ENCODE measurements at places on chromosomes 3 and 15. TPM values are rescaled to one million over a fixed set of nuclear protein-coding genes. Genes with fewer than 3 reads are reported as not detected.

SLC35G2 gene
- 0.19 TPM for total RNA-seq

FMN1 gene
- total RNA-seq = 0.45 TPM

GRCh38 chr3:100957261-100957986 lies 35.8 kb downstream of the ABI3BP start:
- no peak for DNase-seq

DNA sequence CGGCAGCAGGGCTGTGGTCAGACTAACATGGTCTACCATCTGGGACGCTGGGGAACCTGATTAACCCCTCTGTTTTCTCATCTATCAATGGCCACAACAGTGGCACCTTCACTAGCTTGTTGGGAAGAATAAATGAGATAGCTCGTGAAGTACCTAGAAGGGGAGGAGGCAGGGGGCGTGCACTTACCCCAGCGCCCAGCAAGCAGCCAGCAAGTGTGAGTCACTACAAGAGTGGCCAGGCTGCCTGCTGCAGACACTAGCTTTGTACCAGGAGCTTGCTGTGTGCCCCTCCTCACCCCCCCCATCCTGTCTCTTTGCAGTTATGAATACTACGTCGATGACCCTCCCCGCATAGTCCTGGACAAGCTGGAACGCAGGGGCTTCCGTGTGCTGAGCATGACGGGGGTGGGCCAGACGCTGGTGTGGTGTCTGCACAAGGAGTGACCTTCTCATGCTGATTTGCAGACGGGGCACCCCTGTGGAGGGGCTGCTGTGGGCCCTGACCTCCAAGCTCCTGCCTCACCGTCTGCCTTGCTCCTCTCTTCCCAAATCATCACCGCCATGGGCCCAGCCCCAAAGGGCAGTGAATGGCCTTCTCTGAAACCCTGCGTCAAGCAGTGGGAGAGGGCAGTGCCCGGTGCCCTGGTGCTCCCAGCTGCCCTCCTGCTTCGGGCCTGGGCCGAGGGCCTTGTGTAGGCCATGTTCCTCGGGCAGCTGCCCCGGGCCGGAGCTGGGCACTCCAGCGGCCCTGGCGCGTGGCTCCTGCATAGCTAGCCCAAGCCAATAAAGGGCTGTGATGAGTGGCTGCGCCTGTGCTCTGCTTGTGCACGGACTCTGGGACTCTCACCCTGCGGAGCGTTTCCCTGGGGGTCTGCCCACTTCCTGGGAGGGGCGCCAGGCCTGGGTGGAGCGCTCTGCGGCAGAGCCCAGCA lies 2.6 kb upstream of the C15orf62 start:
- no peak for DNase-seq

- DNase-seq = no peak
Measured at GRCh38 chr3:58200846-58201355, 9.9 kb downstream of the DNASE1L3 start.

GRCh38 chr15:40829115-40829514 lies 607 bp upstream of the PPP1R14D start:
- no peak for DNase-seq

- no peak for DNase-seq
Measured at GRCh38 chr15:41561777-41562145, 2.7 kb downstream of the TYRO3 start.

CP gene
- not detected for total RNA-seq

GRCh38 chr3:5663601-5664000 lies 476.1 kb downstream of the EDEM1 start:
- no peak for DNase-seq

DNA sequence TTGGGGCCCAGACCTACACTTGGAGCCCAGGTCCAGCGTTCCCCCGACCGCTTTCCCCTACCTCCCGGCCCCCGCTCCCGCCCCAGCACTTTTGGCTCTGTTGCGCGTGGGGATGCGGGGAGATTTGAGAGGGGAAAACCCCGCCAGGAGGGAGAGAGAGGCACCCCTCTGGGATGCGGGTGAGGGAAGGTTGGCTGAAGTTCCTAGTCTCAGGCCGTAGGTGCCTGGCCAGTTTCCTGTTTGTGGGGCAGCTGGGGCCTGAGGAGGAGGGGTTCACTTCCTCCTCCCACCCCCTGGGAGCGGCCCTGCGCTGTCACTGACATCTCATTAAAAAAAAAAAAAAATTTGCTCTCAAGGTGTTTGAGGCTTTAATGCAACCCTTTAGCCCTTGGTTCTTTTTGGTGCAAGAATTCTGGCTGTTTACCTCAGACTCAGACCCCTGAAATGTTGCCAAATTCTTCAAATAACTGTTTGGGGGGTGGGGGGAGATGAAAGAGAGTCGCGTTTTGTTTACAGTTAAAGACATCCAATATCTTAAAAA lies 2.6 kb downstream of the FAM43A start:
- DNase-seq = no peak

BNC1 gene
- total RNA-seq = not detected

DNA sequence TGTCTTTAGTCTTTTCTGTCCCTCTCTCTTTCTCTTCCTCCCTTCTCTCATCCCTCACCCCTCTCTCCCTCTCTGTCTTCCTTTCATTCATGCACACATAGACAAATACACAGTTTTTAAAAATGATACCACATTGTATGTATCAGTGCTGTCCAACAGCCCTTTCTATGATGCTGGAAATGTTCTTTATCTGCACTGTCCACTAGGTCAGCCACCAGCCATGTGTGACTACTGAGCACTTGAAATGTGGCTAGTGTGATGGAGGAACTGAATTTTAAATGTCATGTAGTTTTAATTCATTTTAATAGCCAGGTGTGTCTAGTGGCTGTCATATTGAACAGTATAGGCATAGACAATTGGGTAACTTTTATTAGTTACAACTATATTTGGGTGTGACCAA lies 34.9 kb downstream of the COL6A5 start:
- DNase-seq = no peak

CEMIP gene
- not detected for total RNA-seq

GRCh38 chr3:128572644-128573105 lies 77.9 kb downstream of the RPN1 start:
- no peak for DNase-seq

GRCh38 chr3:184144505-184144904 lies 9.3 kb downstream of the EIF2B5 start:
- DNase-seq = no peak

- no peak for DNase-seq
Measured at GRCh38 chr3:145936971-145937370, 224.0 kb downstream of the PLOD2 start.

- DNase-seq = no peak
Measured at GRCh38 chr3:71703797-71704196, 21.4 kb downstream of the EIF4E3 start.

GRCh38 chr3:180329187-180329586 lies 272.8 kb upstream of the TTC14 start:
- no peak for DNase-seq

DNA sequence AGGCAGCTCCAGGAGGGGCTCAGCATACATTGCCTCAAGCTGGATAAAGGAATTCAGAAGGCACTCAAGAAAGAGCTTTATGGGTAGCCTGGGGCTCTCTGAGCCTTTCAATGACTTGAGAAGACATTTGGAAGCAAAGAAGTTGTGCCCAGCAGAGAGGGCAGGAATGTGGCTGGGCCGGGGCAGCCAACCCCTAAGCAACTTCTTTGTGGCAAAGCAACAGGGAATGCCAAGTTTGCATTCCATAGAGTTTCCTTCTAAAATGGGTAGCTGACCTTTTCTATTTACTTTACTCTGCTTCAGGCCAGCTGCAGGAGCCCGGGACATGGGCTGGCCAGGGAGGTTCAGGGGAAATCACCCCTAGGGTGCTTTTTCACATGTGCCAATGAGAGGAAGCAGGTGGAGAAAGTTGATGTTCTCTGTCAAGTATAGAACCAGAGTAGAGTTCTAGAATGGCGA lies 45.6 kb downstream of the CCDC12 start:
- DNase-seq = no peak

DNA sequence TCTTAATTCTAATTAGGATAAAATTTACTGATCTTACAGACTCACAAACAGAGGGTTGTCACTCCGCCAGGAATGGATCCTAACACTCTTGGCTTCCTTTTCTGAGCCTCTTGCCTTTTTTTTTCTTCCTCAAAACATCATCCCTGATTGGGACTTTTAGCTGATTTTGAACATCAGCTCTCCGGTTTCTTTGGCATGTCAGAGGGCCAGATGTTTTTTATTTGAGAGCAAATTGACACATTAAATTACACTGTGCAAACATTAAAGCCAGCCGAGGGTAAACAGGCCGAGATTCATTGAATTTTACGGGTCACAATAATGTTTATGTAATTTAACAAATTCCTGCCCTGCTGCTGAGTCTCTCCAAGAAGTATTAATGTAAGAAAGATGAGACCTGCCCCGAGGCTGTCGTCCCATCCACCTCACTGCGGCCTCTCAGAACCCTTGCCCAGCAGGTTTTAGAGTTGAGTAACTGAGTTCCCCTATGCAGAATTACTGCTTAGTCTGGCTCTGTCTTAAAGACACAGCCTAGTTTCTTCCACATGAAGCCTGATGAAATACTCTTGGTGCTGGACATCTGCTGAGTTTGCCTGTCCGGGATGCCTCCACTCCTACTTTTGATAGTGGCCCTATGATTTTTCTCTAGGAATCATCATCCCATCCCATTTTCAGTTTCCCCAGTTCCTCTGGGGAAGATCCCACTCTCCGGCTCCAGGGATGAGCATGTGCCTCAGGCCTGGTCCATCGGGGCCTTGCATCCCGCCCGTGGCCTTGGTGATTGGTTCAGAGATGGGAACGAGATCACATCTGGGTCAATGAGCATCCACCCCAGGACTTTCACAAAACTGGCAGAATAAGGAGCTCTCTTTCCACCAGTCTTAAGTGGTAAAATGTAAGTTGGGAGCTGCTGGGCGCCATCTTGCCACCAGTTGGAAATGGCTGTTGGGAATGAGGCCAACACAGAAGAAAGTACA lies 226.6 kb upstream of the TLE3 start:
- DNase-seq = no peak

SLC12A1 gene
- total RNA-seq = not detected

GABRR3 gene
- not detected for total RNA-seq

DNA sequence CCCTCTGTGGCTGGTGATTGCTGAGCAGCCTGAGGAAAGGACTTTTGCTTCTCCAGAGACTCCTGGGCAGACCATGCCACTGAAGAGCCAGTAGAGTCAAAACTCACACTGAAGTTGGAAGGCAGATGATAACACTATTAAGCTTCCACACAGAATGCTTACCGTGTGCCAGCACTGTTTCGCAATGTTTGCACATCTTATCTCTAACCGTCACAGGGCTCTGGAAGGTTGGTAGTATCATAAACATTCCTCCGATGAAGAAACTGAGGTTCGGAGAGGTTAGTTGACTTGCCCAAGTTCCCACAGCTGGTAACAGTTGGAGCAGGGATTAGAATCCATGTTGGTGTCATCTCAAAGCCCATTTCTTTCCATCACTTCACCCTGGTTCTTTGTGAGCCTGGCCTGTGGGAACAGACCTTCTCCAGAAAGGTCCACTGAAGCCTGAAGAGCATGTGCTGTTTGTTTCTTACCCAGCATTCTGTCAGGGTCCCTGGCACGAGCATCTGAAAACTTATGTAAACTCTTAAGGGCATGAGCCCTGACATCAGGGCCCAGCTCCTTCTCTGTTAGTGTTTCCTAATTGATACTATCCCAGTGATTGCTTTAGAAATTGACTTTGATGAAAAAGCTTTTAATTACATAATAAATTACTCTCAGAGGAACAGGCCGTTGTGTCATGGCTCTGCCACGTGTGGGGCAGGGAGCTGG lies 77.0 kb upstream of the PRR23C start:
- DNase-seq = no peak

DNA sequence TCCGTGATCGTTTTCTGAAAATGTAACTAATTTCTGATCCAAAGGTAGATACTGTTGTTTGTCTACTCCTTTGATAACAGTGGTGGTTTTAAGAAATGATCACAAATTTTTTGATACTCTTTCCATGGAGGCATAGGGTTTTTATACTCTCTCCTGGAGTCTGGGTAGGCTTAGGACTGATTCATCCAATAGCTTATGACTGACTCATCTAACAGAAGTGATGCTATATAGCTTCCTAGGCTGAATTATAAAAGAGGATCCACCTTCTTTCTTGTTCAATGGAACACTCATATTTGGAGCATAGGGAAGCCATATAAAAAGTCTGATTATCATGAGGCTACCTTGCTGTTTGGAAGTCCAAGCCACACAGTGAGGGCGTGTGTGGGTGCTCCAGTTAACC lies 84.3 kb downstream of the CHST2 start:
- DNase-seq = no peak

SYNPR gene
- not detected for total RNA-seq

COLQ gene
- 3.5 TPM for total RNA-seq

DNA sequence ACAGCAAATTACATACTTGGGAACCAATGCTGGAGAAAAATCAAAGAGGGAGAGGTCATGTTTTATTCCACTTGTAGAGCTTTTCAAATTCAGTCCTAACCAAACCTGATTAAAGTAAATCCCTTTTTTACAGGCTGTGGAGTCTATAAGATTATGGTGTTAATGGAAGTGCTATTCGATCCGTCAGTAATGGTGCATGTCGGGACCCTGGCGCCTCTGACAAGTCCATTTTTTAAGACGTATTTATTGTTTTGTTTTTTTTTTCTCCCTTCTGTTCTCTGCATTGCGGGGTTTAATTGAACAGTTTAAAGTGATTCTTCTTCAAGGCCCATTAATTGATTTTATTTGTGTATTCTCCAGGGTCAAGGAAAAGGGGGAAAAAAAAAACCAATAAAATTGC lies 725.9 kb downstream of the TUSC7 start:
- DNase-seq = no peak

DNA sequence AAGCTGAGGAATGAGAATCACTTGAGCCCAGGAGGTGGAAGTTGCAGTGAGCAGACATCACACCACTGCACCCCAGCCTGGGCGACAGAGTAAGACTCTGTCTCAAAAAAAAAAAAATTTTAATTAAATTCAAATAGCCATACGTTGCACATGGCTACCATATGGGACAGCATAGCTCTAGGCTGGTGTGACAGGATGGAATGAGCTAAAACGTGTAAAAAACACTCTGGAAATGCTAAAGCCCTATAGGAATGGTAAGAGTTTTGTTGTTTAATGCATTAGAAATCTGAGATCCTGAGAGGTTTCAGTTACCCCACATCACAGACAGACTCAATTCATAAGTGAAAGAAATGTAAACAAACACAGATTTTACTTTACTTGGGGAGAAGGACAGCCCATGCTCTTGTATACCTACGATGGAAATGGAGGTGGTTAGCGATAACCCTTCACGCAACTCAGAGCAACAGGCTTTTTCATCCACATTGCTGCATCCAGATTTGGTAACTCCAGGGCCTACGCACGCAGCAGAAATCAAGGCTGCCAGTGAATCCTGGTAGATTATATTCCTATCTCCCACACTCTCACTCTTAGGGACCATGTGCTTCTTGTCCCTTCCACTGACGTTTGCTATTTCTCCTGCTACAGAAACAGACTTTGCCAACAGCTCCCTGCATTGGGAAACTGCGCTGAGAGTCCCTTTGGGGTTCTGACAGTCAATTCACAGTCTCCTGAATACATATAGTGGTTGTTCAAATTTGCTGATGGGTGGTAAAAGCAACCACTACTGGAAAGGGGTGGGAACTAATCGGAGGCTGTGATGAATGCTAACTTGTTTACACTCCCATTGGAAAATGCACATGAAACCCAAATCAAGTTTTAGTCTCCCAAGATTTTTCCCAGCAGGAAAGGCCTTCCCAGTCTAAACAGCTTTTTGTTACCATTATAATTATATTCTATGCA lies 3.1 kb downstream of the SH3BP5 start:
- DNase-seq = no peak

- DNase-seq = no peak
Measured at GRCh38 chr15:51935466-51936104, 36.0 kb downstream of the LEO1 start.

ERC2 gene
- not detected for total RNA-seq

Data from activated naive CD8-positive, alpha-beta T cell treated with anti-CD3 and anti-CD28 coated beads, Interleukin-2, amount 10 ng/mL, durations not matched to agents 7 days and 5 days (primary cell).